ENCODE measurements at places on chromosomes 12 and 14.
A peak's percentile ranks its signal among the peaks of the same experiment; 100 is the strongest.

GRCh38 chr12:126210448-126210847, 1145.2 kb downstream of the AACS start:
- DNase-seq: no peak

- DNase-seq: no peak
Observed at GRCh38 chr12:122499991-122500684, 594 bp downstream of the ZCCHC8 start.

- DNase-seq: no peak
Observed at GRCh38 chr14:99516871-99517642, 35.8 kb downstream of the CCNK start.

- DNase-seq: no peak
Observed at GRCh38 chr12:44716711-44717110, 159.4 kb downstream of the NELL2 start.

- no peak for DNase-seq
Observed at GRCh38 chr14:32073537-32074189, 3.4 kb upstream of the ARHGAP5 start.

- no peak for DNase-seq
Observed at GRCh38 chr12:48932878-48933277, 7.6 kb upstream of the FKBP11 start.

- DNase-seq: no peak
Observed at GRCh38 chr12:121719926-121720414, 7.4 kb downstream of the TMEM120B start.

- DNase-seq: no peak
Observed at GRCh38 chr14:93712838-93713724, 75.2 kb downstream of the PRIMA1 start.

- no peak for DNase-seq
Observed at GRCh38 chr12:98456576-98457573, 58.5 kb upstream of the TMPO start.

- no peak for DNase-seq
Observed at GRCh38 chr14:51370758-51371386, 130.8 kb downstream of the TMX1 start.

- no peak for DNase-seq
Observed at GRCh38 chr12:132243596-132244310, 85.6 kb downstream of the GALNT9 start.

DNA sequence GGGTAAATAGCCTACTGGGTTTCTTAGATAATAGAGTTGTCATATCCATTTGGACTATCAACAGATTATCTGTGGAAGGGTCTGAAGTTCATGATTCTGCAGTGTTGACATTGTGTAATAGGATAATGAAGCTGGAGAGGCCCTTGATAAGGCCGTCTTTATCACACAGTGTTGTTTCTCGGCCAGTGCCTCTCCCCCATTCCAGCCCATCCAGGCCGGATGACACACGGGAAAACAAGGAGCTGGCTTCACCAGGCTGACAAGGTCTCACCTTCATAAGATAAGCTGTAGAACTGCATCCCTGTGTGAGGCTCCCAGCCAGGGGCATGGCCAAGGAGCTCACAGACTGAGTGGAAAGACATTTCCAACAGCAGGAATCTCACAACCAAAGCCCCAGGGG, 8.7 kb upstream of the EML1 start:
- DNase-seq: no peak

GRCh38 chr12:55642669-55643068, 6.0 kb downstream of the OR10P1 start:
- DNase-seq: no peak

DNA sequence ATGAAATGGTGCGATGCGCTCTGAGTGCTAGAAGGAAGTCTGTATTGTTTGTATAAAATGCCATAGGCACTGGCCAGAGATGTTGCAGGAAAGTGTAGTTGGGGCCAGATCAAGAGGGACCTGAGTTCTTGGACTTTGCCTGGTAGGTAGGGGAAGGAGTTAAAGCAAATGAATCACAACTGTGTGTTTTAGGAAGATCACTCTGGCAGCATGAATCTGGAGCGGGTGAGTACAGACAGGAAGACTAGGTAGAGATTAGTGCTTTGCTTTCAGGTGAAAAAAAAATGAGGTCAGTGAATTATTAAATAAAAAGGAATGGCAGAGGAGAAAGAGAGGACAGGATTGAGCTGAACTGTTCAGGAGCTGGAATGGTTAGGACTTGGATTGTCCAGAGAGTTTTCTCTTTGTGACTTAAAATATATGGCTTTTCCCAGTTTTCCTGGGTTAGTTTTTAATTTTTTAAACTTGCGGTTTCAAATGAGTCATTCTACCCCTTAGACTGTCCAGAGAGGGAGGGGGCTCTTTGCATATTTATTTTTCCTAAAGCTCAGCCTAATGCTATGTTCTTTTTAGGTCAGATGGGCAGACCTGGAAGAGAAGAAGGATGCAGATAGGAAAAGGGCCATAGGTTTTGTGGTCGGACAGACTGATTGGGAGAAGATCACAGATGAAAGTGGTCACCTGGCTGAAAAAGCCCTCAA, 41.1 kb downstream of the PROX2 start:
- no peak for DNase-seq

DNA sequence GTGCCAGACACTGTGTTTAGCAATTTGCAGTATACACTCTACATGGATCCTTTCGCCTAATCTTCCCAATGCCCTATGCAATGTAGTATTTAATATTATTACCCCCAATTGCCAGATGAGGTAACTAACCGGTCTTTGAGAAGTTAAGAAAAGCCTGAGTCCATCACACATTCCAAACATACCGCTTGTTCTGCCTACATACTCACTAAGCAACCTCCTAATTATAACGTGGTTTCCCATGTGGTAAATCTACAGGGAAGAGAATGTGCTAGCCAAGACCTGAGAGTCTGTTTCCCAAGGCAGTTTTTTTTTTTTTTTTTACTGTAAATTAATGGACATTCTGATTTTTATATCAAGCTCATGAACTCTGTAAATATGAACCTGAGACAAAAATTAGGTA, 37.2 kb downstream of the ATP2B1 start:
- peak; percentile 28 for DNase-seq

DNA sequence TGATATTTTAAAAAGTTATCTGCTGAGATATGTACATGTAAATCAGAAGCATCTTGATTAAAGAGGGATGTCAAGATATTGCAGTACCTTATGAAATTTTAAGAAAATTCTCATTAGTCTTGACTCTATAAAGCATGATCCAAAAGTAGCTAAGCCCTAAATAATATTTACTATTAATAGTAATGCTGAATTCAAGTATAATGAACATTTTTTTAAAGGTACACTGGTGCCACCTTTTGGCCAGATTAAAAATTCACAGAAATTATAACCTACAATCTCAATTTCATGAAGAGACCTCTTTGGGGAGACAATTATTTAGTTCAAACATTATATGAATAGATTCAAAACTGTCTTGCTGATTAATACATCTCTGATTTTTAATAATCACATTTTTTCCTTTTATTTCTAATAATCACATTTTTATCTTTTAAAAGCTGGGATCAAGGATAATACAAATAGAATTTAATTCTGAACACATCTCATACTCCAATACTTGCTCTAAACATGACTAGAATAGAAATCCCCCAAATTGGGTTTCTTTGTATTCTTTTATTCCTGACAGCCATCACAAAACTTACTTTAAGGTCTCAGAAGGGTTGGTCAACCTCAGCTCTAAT, 13.4 kb downstream of the AKAP5 start:
- DNase-seq: no peak

DNA sequence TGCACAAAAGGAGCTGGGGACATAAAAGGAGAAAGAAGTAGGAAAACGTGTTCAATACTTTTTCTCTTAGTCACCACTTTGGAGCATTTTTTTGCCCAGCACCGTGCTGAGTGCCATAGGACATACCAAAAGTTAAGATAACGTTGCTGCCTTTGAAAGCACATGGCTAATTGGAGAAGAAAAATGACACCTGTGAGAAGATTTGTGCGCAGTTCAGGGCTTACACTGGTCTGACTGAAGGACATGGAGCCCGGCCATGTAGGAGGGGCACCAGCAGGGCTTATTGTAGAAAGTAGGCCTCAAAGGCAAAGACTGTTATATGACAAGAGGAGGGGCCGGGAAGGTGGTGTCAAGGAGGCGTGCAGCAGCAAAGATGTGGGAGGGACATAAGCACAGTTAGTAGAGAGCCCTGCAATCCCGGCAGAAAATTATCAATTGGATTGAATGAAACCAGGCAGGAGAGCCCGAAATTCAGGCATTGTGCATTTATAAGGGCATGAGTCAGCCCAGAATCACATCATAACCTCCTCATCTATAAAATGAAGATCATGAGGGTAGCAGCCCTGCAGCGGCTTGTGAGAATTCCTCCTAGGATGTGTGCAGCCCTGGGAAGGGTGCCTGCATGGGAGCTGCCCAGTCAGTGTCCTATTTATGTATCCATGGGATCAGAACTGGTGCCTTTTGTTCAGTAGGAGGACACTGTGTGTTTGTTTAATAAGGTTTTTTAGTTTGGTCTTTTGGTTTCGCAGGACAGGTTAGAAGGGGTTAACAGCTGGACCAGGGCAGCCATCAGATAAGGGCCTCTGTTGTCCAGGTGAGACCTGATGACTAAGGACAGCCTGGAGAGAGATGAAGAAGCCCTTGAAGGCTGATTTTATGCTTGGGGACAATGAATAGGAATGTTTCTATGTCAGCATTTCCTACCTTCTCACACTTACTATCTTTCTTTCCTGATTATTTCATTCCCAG, 122.4 kb downstream of the GPR135 start:
- no peak for DNase-seq

DNA sequence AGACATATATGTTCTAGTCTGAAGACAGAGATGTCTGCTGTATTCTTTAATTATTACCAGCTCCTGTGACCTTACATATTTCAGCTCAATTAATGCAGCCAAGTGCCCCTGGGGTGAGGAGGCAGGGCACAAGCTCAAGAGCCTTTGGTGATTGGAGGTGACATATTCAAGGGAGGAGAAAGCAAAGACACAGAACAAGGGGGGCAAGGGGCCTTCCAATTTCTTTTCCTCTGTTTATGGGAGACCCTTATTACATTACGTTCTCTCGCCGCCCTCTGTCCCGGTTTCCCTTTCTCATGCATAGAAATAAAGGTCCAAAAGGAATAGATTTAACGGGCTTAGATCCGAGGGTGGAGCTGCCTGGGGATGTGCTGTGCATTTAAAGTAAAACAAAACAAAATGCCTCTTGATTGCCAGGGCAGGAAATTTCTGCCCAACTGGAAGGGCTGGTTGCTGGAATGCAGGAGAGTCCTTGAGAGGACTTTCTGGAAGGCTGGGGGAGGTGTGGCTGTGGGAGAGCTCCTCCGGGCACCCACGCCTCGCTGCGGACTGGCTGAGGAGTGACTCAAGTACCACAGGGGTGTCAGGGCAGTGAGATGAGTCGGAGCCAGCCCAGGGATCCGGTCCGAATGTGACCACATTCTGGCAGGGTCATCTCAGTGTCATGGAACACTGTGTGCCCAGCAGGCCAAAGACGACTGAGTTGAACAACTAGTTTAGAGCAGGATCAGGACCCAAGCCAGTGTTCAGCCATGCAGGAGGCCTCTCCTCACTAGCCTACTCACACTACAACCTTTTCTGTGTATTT, 32.1 kb upstream of the GSG1 start:
- no peak for DNase-seq

DNA sequence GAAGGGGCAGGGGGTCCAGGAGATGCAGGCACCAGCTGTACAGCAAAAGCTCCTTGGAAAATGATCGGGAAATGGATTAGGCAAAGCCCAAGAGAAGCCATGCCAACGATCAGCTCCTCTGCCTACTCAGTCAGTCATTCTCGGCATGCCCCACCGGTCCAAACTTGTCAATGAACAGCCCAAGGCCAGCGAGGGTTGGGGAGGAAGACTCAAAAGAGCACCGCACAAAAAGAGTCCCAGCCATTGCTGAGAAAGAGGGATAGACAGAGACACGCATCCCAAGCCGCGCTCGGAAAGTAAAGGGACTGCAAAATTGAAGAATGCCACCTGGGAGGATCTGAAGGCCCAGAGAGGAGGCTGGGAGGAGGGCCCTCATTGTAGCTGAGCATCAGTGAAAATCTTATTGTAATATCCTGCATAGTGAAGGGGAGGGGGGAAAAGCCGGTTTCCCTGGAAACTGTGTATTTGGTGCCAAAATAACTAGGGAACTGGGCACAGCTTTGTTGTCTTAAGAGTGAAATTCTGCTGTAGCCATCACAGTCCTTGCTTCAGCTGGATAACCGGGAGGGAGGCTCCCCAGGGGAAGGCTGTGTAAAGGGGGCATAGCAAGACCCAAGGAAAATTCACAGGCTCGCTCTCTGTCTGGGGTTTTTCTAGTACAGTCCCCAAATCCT, 4.7 kb downstream of the KDM2B start:
- no peak for DNase-seq

- DNase-seq: no peak
Observed at GRCh38 chr14:76715511-76716081, 45.7 kb upstream of the VASH1 start.

DNA sequence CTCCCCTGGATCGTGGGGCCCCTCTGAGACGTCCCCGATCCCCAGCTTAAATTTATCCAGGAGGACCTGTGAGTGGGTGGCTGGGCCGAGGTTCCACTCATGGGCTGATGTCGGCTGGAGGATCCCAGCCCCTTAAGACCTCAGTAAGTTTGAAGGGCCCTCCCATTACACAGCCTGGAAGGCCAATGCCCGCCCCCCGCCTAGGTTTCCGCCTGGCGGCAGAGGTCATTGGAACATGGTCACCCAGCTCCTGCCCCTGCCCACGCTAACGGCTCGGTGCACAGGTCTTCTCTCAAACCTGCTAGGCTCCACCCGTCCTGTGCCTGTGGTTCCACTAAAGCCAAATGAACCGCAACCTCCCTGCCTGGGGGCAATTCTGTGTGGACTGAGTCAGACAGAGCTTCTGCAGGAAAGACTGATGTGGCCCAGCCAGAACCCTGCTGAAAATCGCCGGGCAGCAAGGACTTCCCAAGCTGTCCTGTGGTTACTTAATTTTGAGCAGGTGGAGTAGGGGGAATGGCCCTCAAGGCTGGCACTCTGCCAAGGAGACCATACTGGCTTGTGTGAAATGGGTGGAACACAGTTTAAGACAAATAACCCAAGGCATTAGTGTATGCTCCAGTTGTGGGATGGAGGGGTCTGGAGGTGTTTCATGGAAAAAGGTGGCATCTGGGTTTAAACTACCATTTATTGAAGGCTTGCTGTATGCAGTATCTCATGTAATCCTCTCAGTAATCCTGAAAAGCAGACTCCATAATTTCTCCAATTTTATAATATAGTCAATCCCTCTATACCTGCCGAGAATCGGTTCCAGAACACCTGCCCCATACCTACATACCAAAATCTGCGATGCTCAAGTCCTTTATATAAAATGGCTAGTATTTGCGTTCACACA, 903 bp upstream of the NT5DC3 start:
- DNase-seq: no peak

DNA sequence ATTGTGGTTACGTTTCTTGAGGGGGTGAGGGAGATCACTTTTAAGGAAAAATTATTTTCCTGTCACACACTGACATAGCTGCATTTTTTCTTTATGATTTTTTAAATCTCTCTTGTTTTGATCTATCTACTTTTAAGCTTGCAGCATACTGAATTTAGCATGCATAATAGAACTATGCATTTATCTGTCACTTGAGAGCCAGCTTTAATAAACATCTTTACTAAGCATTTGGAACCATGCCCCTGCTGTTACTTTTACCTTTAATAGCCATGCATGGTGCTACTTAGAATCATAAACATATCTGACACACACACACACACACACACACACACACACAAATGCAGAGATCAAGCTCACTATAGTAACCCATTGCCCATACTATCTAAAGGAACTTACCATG, 486.2 kb downstream of the NELL2 start:
- DNase-seq: no peak
